T-helper 22 cell (primary cell): ENCODE measurements at places on chromosomes 7 and 10.

DNA sequence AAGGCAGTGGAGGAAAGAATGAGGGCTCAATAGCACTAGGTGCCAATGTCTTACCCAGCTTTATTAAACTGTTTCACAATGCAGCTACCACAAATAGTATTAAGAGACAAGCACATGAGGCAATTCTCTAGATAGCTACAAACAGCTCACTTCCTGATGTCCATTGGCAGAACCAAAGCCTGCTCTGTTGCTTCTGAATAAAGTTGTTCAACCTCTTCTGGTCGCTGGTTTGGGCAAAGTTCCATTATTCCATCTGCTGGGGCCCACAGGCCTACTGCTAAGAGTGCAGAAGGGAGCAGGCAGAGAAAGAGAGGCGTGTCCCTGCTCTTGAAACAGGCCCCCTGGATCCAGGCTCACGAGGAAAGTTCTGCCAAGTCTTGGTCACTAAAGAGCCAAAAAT, 173.9 kb downstream of the ZNF438 start:
- DNase-seq, result no peak

DNA sequence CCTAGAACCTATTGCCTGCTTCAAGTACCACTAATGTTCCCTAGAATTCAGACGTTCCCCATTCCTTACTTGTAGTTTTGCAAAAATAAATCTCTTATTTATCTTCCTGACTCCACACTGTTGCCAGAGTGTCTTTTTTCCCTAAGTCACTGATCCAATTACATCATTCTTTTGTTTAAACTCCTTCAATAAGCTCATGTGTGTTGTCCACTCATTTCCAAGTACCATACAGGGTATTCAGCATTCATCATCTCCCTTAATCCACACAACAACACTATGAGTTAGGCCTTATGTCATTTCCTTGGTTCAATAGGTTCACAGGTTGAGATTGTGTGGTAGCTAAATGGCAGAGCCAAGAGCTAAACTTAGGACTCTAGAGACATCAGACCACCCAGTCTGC, 119.9 kb upstream of the RHOBTB1 start:
- DNase-seq, result no peak

DNA sequence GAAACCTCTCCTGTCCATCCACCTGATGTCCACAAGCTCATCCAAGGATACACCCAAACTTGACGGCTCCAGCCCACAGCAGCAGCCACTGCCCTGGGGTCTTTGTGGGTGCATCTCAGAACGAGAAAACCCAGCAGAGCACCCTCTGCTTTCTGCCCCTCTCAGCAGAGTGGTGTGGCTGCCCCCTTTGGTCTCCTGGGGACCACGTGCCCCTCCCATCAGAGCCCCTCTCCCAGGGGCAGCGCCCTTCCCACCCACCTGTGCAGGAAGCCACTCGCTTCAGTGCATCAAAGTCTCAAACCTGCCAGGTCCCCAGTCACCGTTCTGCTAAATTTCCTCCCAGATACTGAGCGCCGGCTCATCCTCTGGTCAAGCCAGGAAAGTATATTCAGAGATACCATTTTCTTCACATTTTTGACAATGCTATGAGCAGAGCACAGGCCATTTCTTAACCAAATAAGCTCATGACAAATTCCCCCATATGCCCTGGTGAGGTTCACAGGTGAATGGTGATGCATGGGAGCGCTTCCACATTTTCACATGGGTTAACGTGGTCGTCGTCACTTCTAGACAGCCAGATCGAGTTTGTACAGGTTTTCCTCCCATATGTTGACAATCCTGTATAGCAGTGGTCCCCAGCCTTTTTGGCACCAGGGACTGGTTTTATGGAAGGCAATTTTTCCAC, 32.4 kb downstream of the CAMK2B start:
- DNase-seq, result no peak

GRCh38 chr10:77027141-77027540, 610.5 kb downstream of the KCNMA1 start:
- DNase-seq, result no peak

GRCh38 chr7:91880016-91880412, 488 bp downstream of the MTERF1 start:
- DNase-seq, result no peak

GRCh38 chr10:122499491-122499941, 38.2 kb downstream of the HTRA1 start:
- no peak for DNase-seq

DNA sequence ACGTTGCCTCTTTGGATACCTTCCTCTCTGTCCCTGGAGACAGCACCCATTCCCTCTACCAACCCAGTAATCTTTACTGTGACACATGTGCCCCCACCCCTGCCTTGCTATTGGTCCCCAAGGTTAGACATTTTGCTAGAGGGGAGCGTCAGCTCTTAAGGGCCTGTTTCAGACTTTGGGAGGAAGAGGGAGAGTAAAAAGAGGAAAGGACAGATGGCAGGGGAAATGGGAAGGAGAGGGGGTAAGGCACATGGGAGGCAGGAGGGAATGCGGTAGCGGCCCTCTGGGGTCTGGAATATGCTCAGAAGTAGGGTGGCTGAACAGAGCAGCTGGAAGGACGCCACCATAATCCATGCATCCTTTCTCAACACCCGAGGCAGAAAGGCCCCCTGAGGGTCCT, 12.2 kb downstream of the BLNK start:
- DNase-seq, result no peak

- DNase-seq, result no peak
Observed at GRCh38 chr7:103972779-103973434, 16.6 kb downstream of the RELN start.

- DNase-seq, result no peak
Observed at GRCh38 chr10:22589851-22590514, 124.4 kb downstream of the PIP4K2A start.

DNA sequence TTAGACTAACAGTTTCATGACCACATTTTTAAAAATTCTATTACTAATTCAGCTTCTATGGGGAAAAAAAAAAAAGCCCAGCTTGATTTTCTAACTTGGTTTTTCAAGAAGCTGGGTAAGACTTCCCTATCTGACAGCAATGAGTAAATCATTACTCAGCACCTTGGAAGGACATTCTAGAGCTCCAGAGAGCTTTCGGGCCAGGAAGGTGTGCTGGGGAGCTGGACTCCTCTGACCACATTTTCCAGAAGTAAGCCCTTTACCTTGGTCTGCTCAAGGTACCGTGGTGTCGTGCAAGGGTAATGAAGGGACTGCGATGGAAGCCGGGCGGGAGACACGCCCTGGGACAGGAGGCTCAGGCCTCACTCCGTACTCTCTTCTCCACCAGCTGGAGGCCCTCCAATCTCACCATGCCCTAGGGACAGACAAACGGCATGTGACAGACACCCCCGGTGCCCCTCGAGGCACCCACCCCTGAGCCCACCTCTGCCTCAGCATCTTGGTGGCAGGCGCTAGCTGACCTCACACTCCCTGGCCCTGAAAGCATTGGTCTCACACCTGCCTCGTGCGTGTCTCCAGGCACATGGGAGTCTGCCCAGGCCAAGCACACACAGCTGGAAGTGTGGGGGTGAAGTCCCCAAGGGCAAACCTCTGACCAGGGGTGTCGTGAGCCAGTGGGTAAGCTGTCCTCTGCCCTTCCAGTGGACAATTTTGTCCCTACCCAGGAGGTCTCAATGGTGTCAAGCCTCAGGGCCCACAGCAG, 152.1 kb downstream of the OAT start:
- DNase-seq, result no peak

GRCh38 chr10:78626471-78626870, 442.3 kb upstream of the ZMIZ1 start:
- DNase-seq, result no peak

GRCh38 chr7:158473221-158473620, 114.4 kb downstream of the PTPRN2 start:
- DNase-seq, result no peak
